ENCODE measurements at places on chromosomes 11 and 22.

- DNase-seq: no peak
Observed at GRCh38 chr11:133497477-133498140, 34.7 kb downstream of the OPCML start.

DNA sequence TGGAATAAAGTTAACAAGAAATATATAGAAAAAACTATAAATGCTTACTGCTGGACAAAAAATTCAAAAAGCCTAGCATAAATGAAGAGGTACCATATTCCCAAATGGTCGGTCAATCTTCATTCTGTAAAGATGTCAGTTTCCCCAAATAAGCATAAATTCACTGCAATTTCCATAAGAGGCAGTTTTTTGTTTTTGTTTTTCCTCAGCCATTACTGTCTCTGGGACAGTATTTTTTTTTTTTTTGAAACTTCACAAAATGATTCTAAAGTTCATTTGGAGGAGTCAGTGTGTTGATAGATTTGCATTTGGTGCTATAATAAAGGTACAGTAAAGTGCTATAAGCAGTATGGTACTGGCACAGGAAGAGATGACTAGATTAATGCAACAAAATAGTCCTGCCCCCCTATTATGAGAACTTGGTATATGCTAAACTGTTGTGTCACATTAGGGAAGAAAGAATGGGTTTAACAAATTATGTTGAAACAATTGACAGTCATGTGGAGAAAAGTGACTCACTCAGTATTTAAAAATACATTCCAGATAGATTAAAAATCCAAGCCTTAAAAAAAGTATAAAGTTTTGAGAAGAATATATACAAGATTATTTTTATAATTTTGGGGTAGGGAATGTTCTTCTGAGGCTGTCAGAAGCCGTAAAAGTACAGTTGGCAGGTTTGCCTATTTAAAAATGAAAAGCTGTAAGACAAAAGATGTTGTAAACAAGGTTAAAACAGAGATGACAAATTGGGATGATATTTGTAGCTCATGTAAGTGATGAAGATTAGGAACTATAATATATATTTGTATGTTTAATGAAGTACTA, 2.6 kb upstream of the FTH1 start:
- no peak for DNase-seq

- DNase-seq: no peak
Observed at GRCh38 chr11:96049426-96049825, 125.5 kb upstream of the MTMR2 start.

- DNase-seq: no peak
Observed at GRCh38 chr11:120248551-120249278, 8.8 kb downstream of the POU2F3 start.

DNA sequence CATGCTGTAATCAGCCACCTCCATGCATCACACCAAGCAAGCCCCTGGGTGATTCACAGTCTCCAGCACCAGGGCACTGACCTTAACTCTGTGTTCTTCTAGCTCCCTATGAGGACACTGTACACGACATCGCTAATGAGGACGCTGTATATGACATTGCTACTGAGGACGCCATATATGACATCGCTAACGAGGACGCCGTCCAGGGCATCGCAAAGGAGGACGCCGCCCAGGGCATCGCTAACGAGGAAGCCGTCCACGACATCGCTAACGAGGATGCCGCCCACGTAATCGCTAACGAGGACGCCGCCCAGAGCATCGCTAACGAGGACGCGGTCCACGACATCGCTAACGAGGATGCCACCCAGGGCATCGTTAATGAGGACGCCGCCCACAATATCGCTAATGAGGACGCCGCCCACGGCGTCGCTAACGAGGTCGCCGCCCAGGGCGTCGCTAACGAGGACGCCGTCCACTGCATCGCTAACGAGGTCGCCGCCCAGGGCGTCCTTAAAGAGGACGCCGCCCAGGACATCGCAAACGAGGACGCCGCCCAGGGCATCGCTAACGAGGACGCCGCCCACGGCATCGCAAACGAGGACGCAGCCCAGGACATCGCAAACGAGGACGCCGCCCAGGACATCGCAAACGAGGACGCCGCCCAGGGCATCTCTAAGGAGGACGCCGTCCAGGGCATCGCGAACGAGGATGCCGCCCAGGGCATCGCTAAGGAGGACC, 34.5 kb upstream of the DGCR6L start:
- DNase-seq: no peak

GRCh38 chr11:69639831-69640230, 1.1 kb upstream of the CCND1 start:
- no peak for DNase-seq

- DNase-seq: no peak
Observed at GRCh38 chr11:7444091-7444981, 41.0 kb upstream of the OLFML1 start.

DNA sequence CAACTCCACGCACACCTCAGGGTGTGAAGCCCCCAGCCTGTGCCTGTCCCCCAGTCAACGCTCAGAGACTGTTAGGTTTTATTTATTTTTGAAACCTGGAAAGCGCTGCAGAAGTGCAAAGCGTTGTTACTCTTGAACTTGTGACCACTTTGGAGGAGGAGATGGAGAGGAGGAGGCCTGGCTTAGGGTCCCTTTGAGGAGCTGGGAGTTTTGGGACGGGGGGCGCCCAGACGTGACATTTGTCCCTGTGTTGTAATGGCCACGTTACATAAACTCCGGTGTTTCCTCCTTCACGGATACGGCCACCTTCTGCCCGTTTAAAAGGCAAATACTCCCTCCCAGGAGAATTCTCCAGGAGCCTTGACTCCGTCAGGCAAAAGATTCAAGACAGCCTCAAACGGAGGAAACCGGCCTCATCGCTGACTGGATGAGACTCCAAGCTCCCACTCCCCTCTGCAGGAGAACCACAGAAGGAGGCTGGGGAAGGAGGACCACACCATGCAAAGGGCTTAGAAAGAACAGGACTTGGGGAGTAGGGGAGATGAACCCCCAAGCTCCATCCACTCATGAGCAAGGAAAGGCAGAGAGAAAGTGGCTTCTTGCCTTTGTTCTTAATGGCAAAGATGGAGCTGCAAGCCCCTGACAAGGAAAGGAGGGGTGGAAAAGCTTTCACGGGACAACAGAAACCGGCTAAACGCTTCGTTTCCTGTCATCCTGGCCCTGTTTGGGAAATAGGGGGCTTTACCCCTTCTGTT, 630 bp downstream of the PIK3IP1 start:
- DNase-seq: no peak
